Activated B cell treated with CpG ODN at 0.5 μM for 24 hours (primary cell): ENCODE measurements at places on chromosomes 6 and 20. TPM values are rescaled to one million over a fixed set of nuclear protein-coding genes. Genes with fewer than 3 reads are reported as not detected.
A peak's percentile ranks its signal among the peaks of the same experiment; 100 is the strongest.

Gene C2
- total RNA-seq: 0.78 and 0.95 TPM in 2 replicates

Gene PACRG
- not detected in 2 replicates for total RNA-seq

Gene ENPP4
- 13.0 and 13.6 TPM in 2 replicates for total RNA-seq

Gene MYBL2
- total RNA-seq: 99.5 and 102 TPM in 2 replicates

DNA sequence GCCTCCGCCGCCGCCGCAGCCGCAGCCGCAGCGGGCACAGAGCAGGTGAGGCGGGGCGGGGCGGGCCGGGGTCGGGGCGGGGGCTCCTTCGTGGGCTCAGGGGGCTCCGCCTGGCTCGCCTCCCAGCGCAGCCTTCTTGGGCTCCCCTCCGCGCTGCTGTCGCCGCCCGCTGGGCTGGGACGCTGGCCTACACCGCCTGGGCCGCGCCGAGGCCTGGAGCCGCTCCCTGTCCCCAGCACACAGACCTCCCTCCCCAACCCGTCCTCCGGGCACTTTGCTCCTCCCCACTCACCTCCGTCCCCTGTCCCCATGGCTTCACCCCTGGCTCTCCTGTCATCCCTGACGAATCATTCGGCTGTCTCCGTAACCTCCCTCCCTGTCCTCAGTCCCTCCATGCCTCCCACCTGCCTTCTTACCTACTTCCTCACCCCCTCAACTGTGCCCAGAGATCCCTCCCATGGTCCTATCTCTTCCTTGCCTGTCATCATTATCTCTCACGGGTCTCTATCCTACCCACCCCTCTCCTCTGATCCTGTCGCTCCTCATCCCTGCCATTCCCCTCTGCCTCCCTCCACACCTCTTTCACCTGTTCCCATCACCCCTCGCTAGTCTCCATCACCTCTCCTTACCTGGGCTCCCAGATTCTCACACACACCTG is 512 bp downstream of the TTBK1 start:
- H3K27ac ChIP-seq: no peak overlapping the region
- no peak for DNase-seq
- peaks cover 3% of the 10 kb centered on the region for H3K36me3 ChIP-seq
- no peak overlapping the region for H3K4me3 ChIP-seq
- peaks cover 20% of the 10 kb centered on the region for H3K4me1 ChIP-seq
- peaks cover 18% of the 10 kb centered on the region for H3K27me3 ChIP-seq

- no peak overlapping the region for H3K4me3 ChIP-seq
- DNase-seq: no peak
- no peaks in the 10 kb centered on the region for H3K36me3 ChIP-seq
- H3K27ac ChIP-seq: no peak overlapping the region
- peaks cover 21% of the 10 kb centered on the region for H3K4me1 ChIP-seq
Measured at GRCh38 chr20:5072756-5073659, 46.8 kb downstream of the PCNA start.

DNA sequence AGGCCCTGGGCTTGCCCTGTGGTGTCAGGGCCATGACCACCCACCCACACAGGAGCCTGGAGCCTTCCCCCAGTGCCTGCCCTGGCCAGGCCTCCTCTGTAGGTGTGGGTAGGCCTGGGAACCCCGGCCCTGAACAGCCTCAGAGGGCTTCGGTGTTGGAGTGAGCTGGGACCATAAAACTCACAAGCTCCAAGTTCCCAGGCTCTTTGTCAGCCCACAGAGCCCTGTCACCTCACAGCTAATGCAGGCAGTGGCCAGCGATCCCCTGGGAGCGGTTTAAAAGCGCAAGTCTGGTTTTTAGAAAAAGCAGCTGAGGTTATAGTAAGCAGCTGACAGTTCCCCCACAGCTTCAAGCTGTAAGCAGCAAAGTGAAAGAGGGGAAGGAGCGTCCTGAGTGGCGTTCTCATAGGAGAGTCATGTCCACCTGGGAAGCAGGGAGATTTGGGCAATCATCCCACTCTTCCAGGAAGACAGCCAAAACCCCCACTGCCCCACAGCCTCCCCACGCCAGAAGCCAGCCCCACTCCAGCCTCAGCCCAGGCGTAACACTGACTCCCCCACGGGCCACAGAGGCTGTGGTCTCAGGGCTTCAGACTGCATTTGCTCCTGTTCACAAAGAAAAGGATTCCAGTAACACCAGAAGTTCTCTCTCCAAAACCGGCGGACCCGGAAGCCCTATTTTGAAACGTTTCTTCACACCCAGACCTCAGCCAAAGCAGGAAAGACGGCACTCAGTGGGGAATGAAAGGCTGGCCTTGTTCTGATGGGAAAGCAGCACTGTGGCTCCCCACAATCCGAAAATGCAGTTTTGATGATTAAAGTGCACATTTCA is 34.3 kb upstream of the FOXC1 start:
- no peaks in the 10 kb centered on the region for H3K36me3 ChIP-seq
- DNase-seq: no peak

DNA sequence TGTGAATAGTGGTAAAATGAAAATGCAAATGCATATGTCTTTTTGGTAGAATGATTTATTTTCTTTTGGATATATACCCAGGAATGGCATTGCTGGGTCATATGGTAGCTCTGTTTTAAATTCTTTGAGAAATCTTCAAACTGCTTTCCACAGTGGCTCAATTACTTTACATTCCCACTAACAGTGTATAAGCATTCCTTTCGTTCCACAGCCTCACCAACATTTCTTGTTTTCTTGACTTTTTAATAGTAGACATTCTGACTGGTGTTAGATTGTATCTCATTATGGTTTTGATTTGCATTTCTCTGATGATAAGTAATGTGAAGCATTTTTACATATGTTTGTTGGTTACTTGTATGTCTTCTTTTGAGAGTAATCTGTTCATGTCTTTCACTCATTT is 144.0 kb downstream of the SIM1 start:
- no peak overlapping the region for H3K4me3 ChIP-seq
- H3K27me3 ChIP-seq: no peaks in the 10 kb centered on the region
- no peak overlapping the region for H3K27ac ChIP-seq
- no peaks in the 10 kb centered on the region for H3K36me3 ChIP-seq

DNA sequence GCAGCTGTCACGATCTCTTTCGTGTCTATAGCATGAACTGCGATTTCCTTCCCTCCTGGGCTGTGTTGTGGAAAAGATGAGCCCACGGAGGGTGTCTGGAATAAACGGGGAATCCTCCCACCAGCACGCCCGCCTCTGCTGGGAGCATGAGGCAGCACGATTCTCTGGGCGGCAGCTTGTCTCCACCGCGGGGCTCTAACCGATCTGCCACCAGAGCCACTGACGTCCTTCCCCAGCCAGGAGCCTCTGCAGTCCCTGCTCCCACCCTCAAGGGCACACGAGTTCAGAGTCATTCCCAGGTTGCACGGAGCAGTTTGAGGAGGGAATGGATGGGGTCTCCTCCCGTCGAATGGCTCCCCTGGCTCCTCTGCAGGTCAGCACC is 197.6 kb downstream of the DLL1 start:
- peak; percentile 11 for DNase-seq
- H3K27me3 ChIP-seq: peaks cover 7% of the 10 kb centered on the region
- H3K27ac ChIP-seq: no peak overlapping the region

GRCh38 chr20:52746770-52747169 is 225.4 kb upstream of the TSHZ2 start:
- H3K4me3 ChIP-seq: no peak overlapping the region
- no peak for DNase-seq
- H3K4me1 ChIP-seq: no peaks in the 10 kb centered on the region
- no peaks in the 10 kb centered on the region for H3K36me3 ChIP-seq
- H3K27me3 ChIP-seq: peaks cover 2% of the 10 kb centered on the region
